ENCODE measurements at places on chromosomes 12 and 14.

- peaks cover 29% of the 10 kb centered on the region for H3K4me1 ChIP-seq
- no peak overlapping the region for H3K27ac ChIP-seq
- no peak overlapping the region for H3K4me3 ChIP-seq
- no peaks in the 10 kb centered on the region for H3K36me3 ChIP-seq
Observed at GRCh38 chr12:26701604-26702215, 131.3 kb downstream of the ITPR2 start.

DNA sequence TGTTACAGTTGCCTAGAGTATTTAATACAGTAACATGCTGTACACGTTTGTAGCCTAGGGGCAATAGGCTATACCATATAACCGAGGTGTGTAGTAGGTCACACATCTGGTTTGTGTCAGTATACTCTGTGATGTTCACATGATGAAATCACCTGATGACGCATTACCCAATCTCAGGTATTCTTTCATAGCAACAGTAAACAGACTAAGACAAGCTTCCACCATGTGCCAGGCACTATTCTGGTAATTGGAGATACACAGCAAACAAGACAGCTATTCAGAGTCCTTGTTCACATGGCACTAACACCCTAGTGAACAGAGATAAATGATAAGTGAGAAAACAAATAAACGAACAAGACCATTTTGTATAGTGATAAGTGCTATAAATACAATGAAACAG, 3.8 kb upstream of the PDE3A start:
- H3K27ac ChIP-seq = no peak overlapping the region
- H3K4me3 ChIP-seq = no peak overlapping the region
- peaks cover 27% of the 10 kb centered on the region for H3K27me3 ChIP-seq
- no peaks in the 10 kb centered on the region for H3K36me3 ChIP-seq
- H3K4me1 ChIP-seq = no peaks in the 10 kb centered on the region
- DNase-seq = no peak

- H3K27ac ChIP-seq = no peak overlapping the region
- no peaks in the 10 kb centered on the region for H3K36me3 ChIP-seq
- H3K4me3 ChIP-seq = no peak overlapping the region
Observed at GRCh38 chr14:100765991-100766390, 39.3 kb downstream of the DLK1 start.

- 0 out of 2 replicates have a peak overlapping the region, but pooled peaks have one; percentile 4 for H3K4me3 ChIP-seq
- peaks cover 5% of the 10 kb centered on the region for H3K36me3 ChIP-seq
- H3K27ac ChIP-seq = peak overlapping the region; percentile 70
- DNase-seq = no peak
- H3K27me3 ChIP-seq = no peaks in the 10 kb centered on the region
Observed at GRCh38 chr12:50620978-50621360, 116.2 kb downstream of the DIP2B start.

DNA sequence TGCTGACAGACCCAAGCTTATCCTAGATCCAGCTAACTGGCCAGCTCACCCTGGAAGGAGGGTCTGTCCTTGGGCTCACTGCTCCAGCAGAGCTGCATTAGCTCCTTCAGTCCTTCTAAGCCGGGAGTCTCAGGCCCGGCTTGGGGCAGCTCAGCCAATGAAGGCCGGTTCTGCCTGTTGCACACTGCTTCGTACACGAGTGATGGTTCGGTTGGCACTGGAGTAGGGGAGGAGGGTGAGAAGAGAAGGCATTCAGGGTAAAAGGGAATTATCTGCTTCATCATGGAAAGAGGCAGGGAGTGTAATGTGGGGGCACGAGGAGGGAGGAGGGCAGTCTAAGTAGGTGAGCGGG, 2.0 kb downstream of the RIPK3 start:
- no peaks in the 10 kb centered on the region for H3K27me3 ChIP-seq
- no peak for DNase-seq
- H3K4me3 ChIP-seq = no peak overlapping the region
- peaks cover 5% of the 10 kb centered on the region for H3K4me1 ChIP-seq
- H3K36me3 ChIP-seq = no peaks in the 10 kb centered on the region

- peaks cover 5% of the 10 kb centered on the region for H3K4me1 ChIP-seq
- H3K27ac ChIP-seq = no peak overlapping the region
- no peak overlapping the region for H3K4me3 ChIP-seq
- H3K27me3 ChIP-seq = no peaks in the 10 kb centered on the region
- H3K36me3 ChIP-seq = no peaks in the 10 kb centered on the region
Observed at GRCh38 chr14:92386637-92387036, 63.7 kb downstream of the SLC24A4 start.
